ENCODE measurements at places on chromosomes 7 and 10.

DNA sequence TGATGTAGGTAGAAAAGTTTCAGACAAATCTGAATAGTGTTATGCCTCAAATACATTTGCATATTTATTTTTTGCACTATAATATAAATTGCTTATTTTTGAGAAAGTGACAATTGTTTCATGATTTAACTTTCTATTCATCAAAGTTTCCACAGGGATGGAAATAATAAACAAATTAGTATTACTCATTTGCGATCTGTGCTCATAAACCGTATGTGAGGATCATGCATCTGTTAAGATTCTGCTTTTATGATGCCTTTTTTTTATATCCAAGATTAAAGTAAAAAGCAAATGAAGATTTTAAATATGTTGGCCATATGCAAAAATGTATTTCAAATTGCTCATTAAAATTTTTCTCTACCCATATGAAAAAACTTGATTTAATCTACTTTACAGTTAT is 45.2 kb upstream of the CAV2 start:
- DNase-seq, result no peak

DNA sequence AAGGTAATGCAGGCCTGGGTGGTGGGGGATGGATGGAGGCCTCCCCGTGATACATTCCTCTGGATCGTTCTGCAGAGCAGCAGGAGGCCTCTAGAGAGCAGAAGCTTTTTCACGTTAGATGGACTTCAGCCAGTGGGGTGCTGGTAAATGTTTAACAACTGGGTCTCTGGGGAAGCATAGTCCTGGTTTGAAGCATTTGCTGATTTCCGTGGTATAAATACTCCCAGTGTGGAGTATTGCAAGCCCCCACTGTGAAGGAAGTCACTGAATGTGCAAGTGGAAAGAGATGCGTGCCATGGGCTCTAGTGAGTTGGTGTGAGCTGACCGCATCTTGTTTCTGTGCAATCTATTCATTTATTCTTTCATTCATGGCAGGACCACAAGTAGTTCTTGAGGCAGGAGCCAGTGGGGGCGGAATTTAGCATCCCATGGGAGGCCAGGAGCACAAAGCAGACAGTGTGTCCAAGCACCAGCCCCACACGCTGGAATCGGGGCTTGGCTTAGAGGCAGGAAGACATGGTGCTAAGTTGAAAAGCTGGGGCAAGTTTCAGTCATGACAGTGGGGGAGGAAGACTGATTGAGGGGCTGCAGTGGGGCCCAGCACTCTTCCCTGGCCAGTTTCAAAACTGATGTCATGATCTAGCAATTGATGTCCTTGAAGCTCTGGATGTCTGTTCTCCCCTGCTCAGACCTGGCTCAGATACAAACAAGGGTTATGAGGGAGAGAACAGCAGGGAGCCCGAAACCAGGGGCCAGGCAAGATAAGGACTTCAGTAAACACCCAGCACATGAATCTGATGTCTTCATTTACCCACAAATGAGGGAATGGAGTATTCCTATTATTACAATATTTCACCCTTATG is 280.9 kb upstream of the LYZL1 start:
- DNase-seq, result no peak

DNA sequence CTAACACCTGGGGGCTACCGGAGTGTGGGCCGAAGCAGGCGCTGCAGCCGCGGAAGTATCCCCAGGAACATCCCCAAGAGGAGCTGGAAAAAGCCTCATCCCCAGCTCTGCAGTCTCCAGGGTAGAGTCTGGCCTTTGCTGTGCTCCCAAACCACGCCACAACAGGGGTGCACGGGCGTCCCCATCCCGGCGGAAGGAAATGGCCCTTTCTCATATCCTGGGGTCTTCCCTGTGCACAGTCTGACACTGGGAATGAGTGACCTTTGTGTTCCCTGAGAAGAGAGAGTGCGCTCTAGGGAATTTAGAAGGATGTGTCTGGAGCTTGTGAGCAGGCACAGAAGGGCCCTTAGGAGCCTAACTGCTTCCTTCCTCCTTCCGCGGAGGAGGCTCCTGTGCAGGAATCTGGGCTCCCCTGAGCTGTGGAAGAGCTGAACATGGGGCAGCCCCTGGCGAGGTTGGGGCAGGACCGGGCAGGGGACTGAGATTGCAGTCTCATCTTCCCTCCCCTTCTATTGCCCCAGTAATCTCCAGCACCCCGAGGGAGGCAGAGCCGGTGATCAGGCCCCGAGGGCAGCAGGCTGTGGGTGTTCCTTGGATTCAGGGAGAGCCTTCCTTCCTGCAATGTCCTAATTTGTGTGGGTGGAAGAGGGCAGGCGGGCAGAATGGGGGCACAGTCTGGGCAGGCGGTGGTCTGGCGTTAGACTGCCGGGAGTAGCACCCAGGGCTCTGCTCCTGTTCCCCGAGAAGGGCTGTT is 1.3 kb downstream of the REPIN1 start:
- DNase-seq, result no peak

DNA sequence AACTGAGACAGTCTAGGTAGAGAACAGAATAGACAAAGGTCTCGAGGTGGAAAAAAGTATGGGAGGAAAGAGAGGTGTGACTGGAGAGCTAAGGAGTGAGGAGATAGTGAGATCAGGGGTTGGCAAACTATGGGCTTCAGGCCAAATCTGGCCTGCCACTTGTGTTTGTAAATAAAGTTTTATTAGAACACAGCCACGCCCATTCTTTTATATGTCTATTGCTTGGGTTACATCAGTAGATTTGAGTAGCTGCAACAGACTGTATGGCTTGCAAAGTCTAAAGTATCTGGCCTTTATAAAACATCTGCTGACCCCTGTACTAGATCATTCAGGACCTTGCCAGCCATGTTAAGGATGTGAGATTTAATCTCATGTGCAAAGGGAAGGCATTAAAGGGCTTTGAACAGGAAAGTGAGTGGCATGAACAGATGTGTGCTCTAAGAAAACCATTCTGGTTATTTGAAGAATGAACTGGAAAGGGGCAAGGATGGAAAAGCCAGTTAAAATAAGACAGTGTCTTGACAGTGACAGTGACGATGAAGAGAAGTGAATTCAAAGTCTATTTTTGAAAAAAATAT is 240.3 kb downstream of the RNLS start:
- no peak for DNase-seq

DNA sequence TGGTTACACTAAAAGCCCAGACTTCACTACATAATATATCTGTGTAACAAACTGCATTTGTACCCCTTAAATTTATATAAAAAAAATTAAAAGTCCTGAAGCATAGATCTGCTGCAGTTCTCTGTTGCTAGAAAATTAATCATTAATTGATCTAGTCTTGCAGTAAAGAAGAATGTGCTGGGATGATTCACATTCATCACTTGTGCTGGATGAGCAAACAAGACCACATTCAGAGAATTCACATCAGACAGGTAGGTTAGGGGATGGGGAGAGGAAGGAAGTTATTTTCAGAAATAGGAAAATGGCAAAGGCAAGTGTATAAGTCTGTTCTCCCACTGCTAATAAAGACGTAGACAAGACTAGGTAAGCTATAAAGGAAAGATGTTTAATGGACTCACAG is 1019.0 kb downstream of the KCNMA1 start:
- no peak for DNase-seq

DNA sequence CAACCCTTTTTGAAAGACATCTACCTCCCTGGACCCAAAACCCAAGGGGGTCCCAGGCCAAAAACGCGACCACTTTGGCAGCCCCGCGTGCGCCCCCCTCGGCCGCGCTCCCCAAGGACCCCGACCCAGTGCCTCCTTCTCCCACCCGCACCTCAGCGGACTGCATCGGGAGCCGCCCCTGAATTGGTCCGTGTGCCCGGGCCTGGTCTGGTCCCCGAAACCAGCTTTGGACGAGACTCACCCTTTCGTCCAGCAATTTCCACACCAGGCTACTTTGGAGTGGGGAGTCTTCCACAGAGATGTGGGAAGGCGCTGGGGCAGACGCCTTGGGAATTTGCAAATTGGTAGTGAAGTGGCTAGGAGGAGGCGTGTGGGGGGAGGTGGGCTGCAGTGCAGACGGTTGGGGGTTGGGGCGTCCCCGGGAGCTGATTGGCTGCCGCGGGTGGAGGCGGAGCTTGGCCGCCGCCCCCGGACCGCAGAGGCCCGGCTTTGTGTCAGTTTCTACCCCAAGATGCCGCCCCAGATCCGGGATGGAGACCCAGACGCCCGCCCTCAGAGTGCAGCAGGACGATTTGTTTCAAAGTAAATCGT is 16.9 kb downstream of the TCAF1 start:
- DNase-seq, result peak; percentile 35

Measured in GM19239 (cell line).